ENCODE measurements at places on chromosomes 7 and 10.

DNA sequence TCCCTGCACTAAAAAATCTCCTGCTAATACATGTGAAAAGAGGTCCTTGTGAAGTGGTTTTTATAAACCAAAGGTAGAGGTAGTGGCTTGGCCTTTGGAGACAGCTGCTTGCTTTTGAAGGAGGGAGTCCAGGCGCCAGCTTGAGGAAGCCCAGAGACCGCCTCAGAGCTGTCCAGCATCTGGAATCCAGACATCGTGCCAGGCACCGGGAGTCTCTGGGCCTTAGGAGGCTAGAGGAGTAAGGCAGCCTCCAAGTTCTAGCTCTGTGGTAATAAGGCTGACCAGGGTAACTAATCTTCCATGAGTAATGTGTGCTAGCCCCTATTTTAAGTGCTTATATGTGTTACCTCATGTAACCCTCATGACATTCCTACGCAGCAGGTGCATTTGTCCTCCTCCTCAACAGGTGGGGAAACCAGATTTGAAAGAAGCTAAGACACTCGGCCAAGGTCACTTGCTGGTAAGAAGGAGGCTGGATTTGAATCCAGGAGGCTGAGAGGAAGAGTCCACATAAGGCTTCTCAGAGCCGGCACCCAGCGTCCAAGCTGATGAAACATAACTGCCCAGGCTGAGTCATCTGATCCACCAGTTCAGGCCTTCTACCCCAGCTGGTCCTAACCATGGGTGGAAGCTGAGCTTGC lies 26.1 kb downstream of the PRLHR start:
- no peak for DNase-seq

DNA sequence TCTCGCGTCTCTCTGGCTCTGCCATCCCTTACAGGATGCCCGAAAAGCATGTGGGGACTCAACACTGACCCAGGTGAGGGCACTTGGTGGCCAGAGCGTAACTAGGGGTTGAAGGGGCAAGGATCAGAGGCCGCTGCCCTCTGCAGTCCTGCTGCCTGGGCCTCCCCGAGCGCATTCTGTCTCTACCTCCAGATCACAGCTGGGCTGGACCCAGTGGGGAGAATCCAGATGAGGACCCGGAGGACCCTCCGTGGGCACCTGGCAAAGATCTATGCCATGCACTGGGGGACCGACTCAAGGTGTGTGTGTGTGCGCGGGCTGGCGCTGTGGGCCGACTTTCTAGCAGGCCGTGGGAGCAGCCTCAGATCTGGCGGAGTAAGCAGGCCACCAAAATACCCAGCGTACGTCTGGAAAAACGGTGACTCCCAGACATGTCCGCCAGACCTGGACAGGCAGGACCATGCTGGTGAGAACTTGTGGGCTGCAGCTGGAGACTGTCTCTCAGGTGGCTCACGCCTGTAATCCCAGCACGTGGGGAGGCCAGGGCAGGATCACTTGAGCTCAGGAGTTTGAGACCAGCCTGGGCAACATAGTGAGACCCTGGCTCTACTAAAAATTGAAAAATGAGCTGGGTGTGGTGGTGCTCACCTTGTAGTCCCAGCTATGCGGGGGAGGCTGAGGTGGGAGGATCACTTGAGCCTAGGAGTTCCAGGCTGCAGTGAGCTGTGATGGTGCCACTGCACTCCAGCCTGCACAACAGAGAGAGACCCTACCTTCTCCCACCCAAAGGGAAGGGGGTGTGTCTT lies 3.2 kb downstream of the GNB2 start:
- no peak for DNase-seq

- DNase-seq = peak; percentile 79
These were observed 278.1 kb upstream of the SP4 start for GRCh38 chr7:21149809-21150208.

DNA sequence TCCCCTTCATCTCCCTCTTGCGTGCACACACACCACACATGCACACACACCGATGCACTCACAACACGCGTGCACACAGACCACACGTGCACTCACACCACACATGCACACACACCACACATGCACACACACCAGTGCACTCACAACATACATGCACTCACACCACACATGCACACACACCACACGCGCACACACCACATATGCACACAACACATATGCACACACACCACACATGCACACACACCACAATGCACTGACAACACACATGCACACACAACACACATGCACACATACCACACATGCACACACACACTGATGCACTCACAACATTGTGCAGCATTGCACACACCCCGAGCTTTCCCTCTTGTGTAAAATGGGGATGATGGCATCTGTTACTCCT lies 68.1 kb downstream of the TRRAP start:
- no peak for DNase-seq

DNA sequence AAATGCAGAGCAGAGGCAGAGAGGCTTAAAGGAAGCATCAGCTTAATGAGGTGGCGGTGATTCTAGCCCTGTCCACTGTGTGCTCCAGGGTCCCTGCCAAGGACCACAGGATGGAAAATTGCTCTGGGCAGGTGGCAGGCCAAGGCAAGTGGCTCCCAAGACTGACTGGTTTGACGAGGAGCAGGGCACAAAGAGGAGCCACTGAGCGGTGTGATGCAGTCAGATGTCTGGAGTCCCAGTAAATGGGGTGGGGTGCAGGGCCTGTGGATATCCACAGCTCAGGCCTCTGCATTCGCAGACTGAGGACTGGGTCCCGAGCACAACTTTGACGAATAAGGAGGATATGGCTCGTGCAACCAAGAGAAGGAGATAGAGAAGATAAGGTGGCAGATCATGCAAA lies 385.6 kb downstream of the PLXNA4 start:
- no peak for DNase-seq

GRCh38 chr10:52900593-52900992 lies 128.0 kb upstream of the MBL2 start:
- DNase-seq = no peak

- no peak for DNase-seq
These were observed 17.3 kb upstream of the FAM241B start for GRCh38 chr10:69612760-69613159.

- DNase-seq = no peak
These were observed 458.1 kb upstream of the MBL2 start for GRCh38 chr10:53230651-53231050.

Data from NCI-H748 treated with DMSO at 0.1 percent for 48 hours (cell line).